ENCODE measurements at places on chromosomes 5 and 9. TPM values are rescaled to one million over a fixed set of nuclear protein-coding genes. Genes with fewer than 3 reads are reported as not detected.

SLC34A1 gene
- total RNA-seq, result not detected

IL31RA gene
- not detected for total RNA-seq

C9orf153 gene
- 0.55 TPM for total RNA-seq

GRCh38 chr9:93864032-93864431 lies 91.1 kb downstream of the BARX1 start:
- DNase-seq, result no peak
